ENCODE measurements at places on chromosomes 2 and 18.
A peak's percentile ranks its signal among the peaks of the same experiment; 100 is the strongest.

DNA sequence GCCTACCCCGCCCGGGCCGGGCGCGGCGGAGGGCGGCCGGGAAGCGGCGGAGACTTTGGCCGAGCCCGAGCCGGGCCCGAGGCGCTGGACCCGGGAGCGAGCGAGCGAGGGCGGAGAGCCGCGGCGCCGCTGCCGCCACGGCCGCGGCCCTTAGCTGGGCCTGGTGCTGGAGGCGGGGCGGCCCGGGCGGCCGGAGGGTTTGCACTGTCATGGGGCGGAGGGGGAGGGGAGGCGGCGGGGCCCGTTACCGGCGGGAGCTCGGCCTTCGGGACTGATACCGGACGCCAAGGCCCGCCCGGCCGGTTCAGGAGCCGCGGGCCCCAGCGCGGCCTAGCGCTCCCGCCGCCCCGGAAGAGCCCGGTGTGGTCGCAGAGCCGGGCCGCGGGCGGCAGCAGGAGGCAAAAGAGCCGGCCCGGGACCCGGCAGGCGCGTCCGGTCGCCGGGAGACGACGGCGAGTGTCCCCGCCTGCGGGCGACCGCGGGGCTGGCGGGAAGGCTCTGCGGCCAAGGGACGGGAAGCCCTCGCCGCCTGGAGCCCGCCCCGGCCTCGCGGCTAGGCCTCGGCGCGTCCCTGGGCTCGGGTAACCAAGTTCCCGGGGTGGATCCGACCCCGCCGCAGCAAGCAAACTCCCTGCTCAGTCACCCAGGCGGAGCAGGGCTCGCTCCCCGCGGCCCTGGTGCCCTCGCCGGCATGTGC lies 697 bp downstream of the KCMF1 start:
- DNase-seq: peak; percentile 33

- DNase-seq: no peak
Observed at GRCh38 chr2:69989441-69990105, 28.1 kb upstream of the ASPRV1 start.

GRCh38 chr2:59237311-59237710 lies 996.2 kb upstream of the FANCL start:
- no peak for DNase-seq

GRCh38 chr2:193377789-193378188 lies 1183.1 kb upstream of the TMEFF2 start:
- no peak for DNase-seq

DNA sequence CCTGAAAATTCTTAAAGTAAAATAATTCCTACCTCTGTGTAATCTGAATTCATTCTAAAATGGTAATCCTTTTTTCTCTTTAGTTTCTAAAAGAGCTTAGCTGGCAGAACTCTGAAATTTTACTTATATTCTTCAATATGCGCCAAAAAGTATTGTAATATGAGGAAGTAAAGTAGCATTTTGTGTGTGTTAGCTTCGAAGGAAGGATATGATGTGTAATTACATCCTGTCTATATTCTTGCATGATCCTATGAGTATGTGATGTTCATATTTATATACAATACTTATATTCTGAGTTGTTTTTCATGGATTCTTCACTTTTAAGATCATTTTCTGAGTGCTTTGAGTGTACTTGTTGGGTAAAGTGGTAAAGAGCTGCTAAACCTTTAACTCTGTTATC lies 402.9 kb upstream of the PKDCC start:
- DNase-seq: no peak

DNA sequence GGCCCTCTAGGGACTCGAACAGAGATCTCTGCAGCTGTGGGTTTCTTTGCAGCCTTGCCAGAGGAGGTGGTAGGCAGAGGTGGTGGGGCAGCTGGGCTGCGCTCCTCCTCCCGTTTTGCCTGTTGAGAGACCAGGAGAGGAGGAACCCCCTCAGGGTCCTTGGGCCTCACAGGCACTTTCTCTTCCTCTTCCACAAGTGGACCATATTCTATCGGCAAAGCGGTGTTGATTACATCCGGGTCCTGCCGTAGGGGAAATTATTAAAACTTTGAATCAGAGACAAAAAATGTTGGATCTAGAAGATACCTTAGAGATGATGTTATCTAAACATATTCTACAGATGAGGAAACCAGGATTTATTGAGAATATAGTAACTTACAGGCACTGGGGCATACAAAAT lies 78.5 kb downstream of the CLIP4 start:
- no peak for DNase-seq

DNA sequence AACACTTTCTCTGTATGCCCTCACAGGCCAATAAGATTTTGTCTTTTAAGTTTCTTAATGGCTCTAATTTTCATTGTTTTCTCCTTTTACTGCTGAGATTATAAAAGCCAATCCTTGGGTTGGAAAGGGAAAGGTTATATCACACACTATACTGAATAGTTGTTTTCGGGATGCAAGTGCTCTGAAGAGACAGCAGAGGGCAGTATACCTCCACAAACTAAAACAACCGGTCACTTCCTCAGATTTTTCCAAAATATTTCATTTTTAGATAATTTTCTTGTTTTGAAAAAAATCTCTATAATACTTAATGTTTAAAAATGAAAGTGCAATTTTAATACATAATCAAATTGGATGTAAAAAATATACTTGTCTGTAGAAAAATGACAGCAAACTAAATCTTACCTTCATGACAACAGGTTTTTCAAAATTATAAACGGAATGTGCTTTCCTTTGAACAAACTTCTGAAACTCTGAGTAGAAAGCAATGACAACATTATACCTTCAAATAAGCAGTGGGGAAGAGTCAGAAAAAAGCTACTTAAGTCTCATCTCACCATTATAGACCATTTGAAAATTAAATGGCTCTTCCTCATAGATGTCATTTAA lies 82.7 kb downstream of the ORC4 start:
- peak; percentile 53 for DNase-seq

DNA sequence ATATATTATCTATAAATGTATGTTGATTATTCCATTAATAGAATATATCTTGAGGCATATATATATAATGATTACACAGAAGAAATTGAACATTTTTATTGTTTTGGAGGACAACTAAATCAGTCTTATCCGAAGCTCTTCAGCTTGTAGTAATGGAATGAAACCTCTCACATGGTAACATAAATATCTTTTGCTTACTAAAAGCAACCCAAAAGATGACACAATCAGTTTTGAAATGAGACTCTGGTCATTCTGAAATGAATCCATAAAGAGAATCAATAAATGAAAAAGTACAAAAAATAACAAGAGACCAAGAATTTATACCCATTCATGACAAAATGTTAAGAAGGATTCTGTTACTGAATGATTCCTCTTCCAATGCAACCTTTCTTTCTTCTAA lies 110.2 kb downstream of the FIGN start:
- DNase-seq: no peak

- no peak for DNase-seq
Observed at GRCh38 chr2:33577668-33578067, 21.4 kb downstream of the FAM98A start.

DNA sequence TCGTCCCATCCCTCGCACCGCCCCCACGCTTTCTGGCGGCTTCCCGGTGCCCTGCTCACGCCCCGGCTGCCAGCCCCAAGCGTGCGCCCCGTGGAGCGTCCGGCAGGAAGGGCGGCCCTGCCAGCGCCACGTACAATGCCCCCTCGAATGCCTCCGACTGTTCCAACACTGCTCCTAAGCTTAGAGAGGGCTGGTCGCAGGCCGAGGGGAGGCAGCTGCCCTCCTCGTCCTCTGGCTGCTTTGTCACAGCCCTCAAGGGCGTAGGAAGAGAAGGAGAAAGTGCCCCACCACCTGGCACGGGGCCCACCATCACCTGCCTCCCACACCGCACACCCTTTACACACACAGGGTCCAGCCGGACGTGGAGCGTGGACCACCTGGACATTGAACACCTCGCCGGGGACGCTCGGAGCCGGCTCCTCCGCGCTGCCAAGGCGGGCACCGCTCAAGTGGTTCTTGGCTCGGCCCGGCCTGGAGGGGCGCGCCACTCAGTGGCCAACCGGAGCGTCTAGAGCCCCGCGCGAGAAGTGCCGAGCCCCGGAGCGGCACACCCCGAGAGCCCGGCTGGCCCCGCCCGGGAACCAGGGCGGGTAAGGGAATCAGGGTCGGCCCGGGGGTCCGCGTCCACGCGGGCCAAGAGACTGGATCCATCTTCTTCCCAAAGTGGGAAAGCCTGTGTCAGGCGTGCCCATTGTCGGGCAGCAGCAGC lies 830 bp downstream of the DNER start:
- DNase-seq: no peak

DNA sequence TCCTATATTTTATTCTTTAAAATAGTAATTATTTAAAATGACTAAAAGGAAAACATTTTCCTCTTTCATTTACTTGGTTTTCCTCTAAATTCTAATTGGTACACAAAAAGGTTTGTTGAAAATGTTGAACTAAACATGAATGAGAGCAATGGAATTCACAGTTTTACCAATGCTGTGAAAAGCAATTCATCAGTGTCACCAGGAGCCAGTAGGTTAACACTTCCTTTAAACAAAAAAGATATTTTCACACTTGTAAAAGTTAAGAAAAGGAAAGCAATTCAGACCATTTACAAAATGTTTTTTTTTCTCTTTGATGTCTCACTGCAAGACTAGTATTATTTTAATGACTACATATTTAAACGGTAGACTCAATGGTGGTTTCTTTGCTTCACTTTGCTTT lies 341.6 kb downstream of the RIT2 start:
- no peak for DNase-seq

DNA sequence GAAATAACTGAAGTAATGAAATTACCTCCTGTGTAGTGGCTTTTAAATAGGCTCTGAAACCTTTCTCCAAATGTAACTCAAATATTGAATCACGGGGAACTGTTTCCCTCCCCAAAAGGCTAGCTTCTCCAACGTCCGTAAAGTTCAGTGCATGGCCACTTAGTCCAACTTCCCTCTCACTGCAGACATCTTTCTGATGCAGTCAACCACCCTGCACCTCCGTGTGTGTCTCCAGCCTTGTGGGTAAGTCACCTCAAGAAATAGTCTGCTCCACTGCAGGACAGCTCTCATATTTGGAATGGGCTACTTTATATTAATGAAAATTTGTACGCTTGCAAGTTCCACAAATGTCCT lies 152.5 kb upstream of the CYRIA start:
- no peak for DNase-seq

DNA sequence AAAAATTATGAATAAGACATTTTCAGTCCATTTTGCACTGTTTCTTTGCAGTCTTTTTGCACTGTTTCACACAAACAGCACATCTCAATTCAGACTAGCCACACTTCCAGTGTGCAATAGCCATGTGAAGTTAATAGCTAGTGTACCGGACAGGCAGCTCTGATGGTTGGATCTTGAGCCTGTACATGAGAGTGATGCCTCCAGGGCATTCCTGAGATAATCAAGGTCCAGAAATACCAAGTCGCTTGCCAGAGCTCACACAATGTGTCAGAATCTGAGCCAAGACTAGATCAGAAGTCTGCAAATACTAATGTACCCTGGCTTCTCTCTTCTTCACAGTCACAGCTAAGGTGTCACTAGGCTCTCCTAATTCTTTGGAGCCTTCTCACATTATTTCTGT lies 180.2 kb downstream of the OSR1 start:
- no peak for DNase-seq

DNA sequence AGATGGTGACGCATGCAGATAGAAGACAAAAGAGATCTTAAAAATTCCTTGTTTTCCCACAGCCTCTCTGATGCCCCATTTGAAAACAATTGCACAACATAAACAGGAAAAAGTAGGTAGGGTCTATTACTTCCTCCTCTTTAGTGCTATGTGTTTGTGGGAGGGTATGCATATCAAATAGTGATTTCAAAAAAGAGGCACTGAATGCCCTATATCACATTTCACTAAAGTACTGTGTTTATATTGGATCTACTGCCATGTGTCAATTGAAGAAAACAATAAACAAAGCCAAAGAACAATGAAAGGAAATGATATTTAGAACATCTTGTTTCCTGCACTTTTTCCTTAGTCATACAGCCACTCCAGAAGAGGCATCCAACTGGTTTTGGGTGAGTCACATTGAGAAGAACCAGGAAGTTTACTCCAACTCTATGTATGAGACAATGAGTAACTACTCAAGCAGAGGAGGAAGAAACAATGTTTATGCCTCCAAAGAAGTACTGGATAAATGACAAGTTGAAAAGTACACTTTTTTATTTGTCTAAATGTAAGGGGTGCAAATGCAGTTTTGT lies 583.6 kb downstream of the FBXO15 start:
- no peak for DNase-seq

DNA sequence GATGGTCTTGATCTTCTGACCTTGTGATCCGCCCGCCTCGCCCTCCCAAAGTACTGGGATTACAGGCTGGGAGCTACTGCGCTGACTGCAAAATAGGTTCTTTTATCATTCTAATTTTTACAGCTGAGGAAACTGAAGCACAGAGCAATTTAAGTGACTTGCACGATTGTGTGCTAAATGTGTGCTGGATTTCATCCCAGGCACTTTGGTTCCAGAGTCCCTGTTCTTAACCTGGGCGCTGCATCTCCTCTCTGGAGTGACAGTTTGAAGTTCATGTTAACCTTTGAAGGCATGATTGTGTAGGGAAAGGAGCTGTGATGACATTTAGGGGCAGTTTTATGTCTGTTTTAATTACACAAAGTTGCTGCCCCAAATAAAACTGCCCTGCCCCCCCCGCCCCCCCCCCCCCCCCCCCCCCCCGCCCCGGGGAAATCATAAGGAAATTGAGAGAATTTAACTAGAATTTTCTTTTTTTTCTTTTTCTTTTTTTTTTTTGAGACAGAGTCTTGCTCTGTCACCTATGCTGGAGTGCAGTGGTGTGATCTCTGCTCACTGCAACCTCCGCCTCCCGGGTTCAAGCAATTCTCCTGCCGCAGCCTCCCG lies 5.6 kb downstream of the ACSL3 start:
- no peak for DNase-seq

DNA sequence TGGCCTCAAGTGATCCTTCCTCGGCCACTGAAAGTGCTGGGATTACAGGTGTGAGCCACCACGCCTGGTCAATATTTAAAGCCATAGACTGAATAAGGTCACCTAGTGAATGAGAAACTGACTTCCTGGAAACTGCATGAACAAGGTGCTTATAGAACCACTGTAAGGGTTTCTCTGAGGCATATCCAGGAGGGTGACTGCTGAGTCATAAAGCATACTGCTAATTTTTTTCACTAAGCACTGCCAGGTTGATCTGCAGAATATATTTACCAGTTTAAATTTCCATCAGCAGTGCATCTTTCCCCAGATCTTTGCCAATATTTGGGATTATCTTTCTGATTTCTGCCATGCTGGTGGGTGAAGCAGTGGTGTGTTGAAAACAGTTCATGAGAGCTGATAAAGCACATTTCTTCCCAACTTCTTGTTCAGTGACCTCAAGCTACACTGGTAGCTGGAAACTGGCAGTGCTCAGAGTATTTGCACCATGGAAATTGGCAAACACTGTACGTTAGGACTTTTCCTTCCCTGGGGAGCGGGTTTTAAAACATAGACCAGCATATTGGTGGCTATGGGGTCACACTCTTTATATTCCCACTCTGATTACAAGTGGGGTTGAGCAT lies 4.2 kb upstream of the CLIP4 start:
- no peak for DNase-seq

- DNase-seq: no peak
Observed at GRCh38 chr18:36692921-36693332, 135.9 kb downstream of the TPGS2 start.

GRCh38 chr2:153074207-153074606 lies 355.8 kb downstream of the ARL6IP6 start:
- no peak for DNase-seq
